ENCODE measurements at places on chromosomes 3 and 15.

DNA sequence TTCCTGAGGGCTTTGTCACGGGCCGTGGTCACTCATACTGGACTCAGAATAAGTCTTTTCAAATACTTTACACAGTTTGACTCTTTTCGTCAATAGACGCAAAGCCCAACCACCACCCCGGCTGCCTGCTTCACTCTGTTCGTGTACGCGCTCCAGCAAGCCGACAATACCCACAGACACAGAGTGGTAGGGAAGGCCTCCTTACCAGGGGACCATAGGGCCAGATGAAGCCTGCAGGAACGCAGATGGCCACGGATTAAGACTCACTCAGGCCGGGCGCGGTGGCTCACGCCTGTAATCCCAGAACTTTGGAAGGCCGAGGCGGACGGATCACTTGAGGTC, 29.7 kb downstream of the EFCAB12 start:
- peak; percentile 36 for DNase-seq

DNA sequence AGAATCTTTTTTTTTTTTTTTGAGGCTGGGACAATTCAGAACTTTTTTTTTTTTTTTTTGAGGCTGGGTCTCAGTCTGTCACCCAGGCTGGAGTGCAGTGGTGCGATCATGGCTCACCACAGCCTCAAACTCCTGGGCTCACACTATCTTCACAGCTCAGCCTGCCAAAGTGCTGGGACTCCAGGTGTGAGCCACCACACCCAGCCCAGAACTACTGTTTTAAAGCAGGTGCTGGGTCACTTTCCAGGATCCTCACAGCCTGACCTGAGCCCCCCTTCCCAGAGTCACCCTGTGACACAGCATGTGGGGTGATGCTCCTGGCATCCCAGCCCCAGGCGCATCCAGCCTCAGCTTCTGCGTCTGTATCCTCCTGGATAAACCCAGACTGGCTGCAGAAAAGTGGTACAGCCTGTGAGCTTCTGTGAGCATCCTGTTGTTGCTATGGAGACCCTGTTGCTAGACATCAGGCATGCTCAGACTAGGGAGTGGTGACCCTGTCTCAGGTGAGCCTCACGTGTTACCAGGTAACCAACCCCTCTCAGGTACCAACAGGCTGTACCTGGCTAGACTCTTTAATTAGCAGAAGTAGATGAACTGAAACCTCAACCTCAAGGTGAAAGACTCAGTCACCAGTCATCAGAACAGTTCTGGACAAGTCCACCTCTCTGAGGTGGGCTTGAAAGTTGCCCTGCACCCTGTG, 15.0 kb downstream of the KLF13 start:
- no peak for DNase-seq

DNA sequence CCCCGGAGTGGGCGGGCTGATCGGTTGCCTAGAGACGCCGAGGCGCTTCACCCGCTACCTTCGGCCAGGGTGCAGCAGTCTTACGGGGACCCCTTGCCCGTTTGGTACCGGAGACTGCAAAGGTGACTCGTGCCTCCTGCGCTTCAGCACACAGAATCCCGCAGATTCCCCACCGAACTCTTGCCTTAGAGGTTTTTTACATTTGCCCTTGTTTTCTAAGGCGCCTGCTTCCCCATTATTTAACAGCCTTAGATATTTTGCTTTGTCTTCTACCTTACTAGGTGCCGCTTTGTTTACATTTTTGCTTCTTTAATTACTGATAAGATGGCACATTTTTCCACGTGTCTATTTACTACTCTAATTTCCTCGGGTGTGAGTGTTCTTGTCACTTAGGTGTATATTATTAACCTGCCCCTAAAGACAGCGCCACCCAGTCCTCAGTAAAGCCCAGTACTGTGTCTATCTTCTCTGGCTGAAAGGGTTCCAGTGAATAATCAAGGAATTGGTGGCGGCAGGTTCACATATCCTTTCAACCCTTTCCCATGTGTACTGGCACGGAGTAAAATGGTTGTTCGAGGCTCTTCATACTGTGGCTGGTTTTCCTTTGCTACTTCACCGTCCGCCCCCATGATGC, 573 bp upstream of the CEP152 start:
- DNase-seq = no peak

DNA sequence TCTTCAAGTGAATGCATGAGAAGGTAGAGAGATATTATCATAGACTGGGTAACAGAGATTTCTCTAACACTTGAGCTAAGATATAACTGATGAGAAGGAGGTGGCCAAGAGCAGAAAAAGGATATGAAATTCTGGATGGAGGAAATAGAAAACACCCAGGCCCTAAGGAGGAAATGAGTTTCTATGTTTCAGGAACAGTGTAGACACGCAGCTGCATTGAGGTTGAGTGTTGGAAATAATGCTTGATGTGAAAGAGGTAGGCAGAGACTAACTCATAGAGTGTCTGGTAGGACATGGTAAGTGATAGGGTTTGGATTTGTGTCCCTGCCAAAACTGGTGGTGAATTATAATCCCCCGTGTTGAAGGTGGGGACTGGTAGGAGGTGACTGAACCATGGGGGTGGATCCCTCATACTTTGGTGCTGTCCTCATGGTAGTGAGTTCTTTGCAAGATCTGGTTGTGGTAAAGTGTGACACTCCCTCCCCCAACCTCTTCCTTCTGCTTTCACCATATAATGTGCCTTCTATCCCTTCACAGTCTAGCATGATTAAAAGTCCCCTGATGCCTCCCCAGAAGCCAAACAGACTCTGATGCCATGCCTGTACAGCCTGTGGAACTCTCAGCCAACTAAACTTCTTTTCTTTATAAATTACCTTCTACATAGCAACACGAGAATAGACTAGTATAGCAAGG, 787.3 kb downstream of the EDEM1 start:
- no peak for DNase-seq

DNA sequence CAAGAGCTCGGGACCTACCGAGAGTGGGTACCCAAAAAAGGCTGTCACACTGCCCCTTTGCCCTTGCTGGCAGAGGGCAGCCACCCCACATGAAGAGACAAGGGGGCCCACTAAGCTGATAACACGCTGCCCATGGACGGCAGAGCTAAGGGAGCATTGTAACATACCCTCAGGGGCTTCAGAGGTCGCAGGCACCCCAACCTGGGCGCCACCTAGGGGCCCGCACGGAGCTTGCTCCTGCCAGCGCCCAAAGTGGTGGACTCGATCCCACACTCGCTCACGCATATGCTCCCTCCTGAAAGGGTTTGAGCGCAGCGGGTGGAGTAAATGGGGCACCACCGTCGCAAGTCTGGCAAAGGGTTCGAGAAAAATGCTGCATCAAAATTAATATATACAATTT, 975.4 kb downstream of the ZPLD1 start:
- peak; percentile 7 for DNase-seq

DNA sequence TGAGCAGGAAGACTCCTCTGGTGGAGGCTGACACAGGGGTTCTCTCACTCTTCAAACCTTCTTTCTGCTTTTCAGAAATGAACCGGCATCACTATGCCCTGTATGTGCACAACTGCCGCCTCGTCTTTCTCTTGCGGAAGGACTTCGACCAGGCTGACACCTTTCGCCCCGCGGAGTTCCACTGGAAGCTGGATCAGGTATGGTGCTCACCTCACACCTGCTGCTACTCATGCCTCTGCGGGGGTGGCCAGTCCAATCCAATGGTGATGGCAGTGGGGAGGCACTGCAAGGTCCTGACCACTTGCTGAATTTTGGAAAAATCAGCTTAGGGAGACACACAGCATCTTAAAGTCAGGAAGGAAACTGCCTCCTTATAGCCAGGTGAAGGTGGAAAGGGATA, 211.3 kb upstream of the TRIM42 start:
- no peak for DNase-seq

GRCh38 chr15:101056366-101057334, 137.5 kb downstream of the LRRK1 start:
- DNase-seq = peak; percentile 85

DNA sequence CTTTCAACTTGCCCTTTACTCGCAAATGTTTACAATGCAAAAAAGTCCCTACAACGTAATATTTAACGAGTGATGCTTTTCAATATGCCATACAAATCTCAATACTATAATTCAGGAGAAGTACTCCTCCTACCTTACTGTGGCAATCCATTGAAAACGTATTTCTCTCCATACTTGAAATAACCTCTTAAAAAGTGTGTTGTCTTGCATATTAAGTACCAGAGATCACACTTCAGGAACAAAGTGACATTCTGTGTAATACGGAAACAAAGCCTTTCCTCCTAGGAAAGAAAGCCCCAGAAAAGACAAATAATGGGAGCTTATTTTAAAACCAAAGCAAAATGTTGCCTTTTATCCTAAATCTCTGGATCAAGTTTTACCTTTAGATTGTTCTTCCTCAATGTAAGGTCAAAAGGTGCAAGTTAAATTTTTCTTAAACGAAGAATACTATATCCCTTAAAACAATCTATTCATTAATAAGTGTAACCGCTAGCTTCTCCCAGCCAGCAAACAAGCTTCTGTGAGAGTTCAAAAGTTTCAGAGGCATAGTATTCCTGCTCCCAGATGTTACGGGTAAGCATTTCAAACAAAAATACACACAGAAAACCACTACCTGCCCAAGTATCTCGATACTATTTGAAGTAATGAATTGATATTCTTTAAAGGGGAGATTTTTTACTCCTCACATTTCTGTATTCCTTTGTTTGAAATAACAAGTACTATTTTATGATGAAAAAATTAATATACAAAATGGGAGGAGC, 1.7 kb downstream of the TJP1 start:
- no peak for DNase-seq

DNA sequence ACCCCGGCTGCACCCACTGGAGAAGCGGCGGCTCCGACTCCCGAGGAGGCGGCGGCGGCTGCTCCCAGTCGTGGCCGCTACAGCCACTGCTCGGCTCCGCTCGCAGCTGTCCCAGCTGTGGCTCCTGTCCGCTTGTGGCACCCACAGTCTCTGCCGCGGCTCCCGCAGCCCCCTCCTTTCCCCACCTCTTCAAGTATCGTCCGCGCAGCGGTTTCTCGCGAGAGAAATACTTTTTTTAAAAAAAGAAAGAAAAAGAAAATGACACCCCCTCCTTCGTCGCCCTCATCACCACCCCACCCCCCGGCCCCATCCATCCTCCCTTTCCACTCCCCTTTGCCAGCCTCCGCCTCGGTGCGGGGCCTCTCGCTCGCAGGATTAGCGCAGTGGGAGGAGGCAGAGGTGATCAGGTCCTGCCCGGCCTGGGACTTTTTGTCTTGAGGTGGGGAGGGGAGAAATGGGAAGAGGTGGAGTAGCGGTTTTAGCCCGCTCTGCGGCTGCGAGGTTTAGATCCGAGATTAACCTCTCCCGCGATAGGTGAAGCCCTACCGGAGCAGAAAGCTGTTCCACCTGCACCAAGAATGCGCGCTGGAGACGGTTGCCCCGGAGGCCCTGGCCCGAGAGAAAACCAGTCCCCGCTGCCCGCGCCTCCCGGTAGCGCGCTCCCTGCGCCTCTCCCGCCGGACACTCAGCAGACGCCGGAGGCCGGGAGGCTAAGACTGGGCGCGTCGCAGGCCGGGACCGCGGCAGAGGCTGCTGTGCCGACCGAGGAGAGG, at the start of gene FBN1:
Gene FBN1 (minus strand): TSS at position 152 of the 773 bp plus-strand sequence. CDS start 940 bp downstream, outside the sequence.
- peak; percentile 44 for DNase-seq

DNA sequence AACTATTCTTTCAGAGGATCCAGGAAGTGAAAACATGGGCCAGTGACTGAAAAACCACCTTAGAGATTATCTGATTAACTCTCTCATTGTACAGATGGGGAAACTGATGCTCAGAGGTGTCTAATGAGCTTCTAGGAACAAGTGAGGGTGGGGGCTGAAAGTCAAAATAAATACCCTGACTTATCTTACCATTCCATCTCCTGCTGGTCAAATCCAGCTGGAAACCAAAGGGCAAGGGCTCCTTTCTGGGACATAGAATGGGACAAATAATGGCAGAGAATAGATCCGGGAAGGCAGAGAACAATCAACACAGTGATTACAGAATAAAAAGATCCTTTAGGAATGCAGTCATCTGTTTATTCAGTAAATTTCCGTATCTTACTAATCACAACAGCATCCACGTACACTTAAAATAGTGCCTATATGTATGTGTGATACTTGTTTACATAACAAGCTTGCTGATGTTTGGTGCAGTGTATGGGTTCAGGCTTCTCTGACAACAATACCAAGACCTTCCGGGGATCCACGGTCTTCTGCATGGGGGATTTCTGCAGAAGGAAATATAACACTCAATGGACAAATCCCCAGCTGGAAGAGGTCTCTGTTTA, 173.2 kb downstream of the THSD4 start:
- DNase-seq = no peak

GRCh38 chr3:111979434-111980038, 710 bp downstream of the ABHD10 start:
- DNase-seq = peak; percentile 63

- DNase-seq = no peak
Measured at GRCh38 chr15:38876211-38876610, 311.6 kb upstream of the RASGRP1 start.

DNA sequence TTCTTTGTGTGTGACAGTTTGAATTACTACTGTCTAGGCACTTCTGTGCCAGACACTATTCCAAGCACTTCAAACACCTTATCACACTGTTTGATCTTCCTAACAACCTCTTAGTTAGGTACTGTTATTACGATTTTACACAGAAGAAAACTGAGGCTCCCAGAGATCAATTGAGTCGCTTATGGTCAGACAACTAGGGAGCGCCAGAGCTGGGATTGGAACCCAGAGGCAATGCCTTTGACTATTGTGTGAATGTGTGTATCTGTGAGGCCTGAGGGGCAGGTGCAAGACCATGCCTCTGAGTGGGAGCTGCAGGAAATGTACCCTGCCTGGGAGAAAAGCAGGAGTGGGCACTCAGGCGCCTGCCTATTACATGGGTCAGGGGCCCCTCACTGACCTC, 1.8 kb downstream of the TRH start:
- no peak for DNase-seq

- DNase-seq = no peak
Measured at GRCh38 chr15:72732086-72732485, 46.1 kb downstream of the BBS4 start.

DNA sequence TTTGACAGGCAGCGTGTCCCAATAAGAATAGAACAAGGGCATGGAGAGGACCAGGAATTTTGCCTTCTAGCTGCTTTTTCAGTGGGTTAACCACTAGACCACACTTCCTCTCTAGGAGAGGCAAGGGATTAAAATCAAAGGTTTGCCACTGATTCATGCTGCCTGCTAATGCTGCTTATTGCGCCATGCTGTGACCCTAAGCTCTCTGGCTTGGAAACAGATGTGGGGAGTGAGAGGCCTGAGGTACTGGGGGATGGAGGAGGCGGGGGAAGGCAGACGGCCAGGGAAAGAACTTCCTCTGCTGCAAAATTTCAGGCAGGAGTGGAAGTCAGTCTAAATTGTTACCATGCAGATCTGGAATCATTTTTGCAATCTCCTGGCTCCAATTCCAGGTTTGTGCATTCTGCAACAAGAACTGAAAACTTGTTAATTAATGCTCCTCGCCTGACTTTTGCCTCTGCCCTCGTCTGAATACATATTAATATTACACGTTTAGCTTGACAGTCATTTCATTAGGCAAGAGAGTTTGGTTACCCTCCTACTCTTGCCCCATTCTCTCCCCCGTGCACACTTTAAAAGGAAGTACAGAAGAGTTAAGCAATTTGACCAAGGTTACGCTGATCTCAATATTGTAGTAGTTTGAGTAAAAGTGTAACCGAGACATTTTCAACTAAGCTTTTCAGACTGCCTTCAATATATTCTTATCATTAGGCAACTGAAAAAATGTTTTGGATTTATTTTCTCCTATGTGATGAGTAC, 121.7 kb upstream of the SPRED1 start:
- peak; percentile 92 for DNase-seq

GRCh38 chr15:26200427-26200826, 337.3 kb upstream of the ATP10A start:
- no peak for DNase-seq

- no peak for DNase-seq
Measured at GRCh38 chr3:133509488-133509887, 64.0 kb upstream of the CDV3 start.

- no peak for DNase-seq
Measured at GRCh38 chr3:179398574-179399231, 51.2 kb downstream of the MFN1 start.

GRCh38 chr3:187062526-187063177, 76.6 kb downstream of the RPL39L start:
- peak; percentile 54 for DNase-seq

Measured in NB4 (cell line).